Activated CD4-positive, alpha-beta T cell treated with anti-CD3 and anti-CD28 coated beads, Interleukin-2, amount 50 U/mL, for 16 hours (primary cell): ENCODE measurements at places on chromosomes 6 and 20.

GRCh38 chr6:47407300-47408281 is 70.0 kb upstream of the CD2AP start:
- no peak for DNase-seq

GRCh38 chr6:160102956-160103824 is 18.4 kb upstream of the SLC22A1 start:
- peak; percentile 38 for DNase-seq

- peak; percentile 66 for DNase-seq
Measured at GRCh38 chr20:44495802-44496481, 20.3 kb downstream of the TTPAL start.

GRCh38 chr6:33417128-33417902 is 592 bp downstream of the CUTA start:
- DNase-seq: no peak

DNA sequence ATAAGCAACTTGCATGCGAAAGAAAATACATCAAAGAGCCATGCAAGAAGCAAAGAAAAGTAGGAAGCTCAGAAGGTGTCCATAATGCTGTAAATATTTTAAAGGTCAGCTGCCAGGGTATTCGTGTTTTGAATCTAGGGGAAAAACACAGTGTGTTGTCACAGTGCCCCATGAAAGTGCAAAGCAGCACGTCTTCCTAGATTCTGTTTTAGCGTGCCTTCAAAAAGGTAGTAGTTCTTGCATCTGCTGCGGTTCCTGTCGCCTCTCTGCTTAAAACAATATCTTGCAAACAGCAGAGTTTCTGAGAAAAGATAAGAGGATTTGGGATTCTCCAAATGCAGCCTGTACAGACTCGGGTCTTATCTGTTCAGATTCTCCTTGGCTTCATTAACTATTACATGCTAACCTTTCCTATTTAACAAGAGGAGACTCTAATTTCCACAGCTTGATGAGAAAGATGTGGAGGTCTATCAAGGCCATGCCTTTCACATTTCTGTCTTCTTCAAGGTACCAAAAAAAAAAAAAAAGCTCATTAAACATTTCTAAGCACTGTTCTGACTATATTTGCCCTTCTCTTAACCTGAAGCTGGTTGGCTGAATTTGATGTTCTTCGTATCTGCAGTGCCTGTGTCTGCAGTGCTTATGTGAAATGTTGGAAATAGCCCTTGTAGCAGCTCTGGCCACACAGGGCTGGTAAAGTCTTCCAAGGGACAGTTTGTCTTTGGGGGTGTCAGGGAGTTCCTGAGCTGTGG is 297.5 kb downstream of the ADGB start:
- no peak for DNase-seq

DNA sequence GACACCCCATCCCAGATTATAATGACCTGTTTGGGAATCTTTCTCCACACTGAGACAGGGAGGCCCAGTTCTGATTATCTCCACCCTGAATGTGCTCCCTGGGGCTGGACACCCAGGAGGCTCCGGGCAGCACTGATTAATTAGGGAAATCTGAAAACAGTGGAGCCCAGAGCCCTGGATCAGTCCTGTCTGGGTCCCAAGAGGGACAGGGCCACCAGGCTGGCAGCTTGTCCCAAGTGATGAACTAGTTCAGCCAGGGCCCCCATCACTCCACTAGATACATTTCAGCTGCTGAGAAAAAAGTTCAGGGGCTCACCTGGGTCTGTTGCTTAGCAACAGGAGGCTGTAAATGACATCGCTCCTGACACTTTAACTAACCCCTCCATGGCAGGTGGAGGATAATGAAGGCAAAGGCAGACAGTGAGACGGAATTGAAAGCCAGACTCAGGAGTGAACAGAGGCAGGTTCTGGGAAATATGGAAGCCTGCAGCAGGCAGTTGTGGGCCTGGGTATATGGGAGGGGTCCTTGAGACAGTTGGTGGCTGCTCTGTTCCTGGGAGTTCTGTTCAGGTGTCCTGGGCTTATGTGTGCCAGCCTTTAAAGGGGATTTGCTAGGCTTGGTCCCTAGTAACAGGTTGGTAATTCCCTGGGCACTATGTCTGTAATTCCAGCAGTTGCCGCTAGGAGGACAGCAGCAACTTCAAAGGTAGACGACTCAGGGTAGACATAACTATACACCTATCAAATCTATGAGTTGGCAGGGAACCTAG is 78.3 kb upstream of the CTNNBL1 start:
- DNase-seq: peak; percentile 73

GRCh38 chr20:62651285-62652021 is 9.2 kb downstream of the SLCO4A1 start:
- peak; percentile 85 for DNase-seq

DNA sequence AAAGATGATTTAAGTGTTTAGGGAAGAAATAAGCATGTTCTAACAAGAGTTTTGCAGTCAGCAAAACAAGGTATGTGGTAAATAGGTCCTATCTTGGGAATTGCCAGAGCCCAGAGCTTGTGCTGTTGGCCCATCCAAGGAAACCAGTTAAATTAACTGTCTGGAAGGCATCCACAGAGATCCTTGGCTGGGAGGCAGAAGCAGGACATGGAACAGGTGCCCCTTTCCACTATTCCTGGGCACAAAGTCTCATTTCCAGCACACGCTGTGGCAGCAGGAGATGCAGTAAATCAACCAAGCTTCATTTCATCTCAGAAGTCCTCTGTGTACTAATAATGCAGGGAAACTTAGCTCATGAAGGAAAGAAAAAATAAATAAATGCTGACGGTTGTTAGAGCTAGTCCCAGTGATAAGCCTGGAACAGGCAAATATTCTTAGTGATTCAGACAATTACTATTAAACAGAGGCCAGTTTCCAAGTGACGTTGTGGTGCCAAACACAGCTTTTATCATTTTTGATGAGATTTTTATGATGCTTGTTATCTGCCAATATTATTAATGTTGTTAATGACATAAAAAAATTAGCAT is 39.8 kb upstream of the SNAP25 start:
- DNase-seq: no peak
